Body of pancreas (tissue), 4 donors: ENCODE measurements at places on chromosomes 7 and 10.

DNA sequence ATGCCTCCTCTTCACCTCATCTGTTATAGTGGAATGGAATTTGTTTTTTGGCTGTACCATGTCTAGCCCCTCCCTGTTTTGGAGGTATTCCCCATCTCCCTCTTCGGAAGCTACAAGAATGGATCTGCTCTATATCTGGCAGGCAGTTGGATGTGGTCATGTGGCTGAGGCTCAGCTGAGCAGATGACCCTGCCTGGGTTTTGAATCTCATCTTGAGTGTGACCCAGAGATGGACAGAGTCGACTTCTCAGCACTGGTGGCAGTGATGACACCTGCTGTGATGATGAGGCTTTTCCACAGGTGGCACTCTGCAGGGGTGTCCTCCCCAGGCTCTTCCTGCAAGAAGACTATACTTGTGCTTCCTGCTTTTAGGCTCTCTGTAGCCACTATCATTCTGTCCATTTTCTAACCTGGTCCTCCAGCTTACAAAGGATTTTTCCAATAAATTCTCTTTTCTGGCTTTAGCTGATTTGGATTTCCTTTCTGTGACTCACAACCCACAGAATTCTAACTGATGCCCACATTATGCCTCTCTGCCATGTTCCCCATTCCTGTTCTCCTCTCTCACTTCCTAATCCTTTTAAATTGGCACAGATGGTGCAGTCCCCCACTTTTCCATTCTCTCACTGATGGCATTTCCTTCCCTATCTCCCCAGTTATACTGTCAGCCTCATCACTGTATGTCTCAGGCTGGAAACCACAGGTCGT is 7.5 kb upstream of the ARHGAP22 start:
- no peak for DNase-seq

GRCh38 chr7:47461746-47462145 is 120.2 kb downstream of the TNS3 start:
- no peak for DNase-seq

DNA sequence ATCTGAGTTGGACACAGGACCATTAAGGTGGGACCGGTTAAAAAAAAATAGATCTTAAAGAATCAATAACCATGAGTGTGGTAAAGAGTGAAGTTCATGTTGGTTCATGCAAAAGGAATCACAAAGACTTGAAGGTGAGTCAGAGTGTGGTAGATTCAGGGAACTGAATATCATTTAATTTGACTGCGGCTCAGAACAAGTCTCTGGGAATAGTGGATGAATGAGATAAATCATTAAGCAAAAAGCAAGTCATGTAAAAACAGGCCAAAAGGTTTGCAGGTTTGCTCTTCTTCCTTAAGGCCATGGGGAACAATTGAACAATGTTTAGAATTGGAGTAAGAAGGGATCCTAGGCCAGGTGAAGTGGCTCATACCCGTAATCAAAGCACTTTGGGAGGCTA is 385.8 kb downstream of the ETV1 start:
- no peak for DNase-seq

- DNase-seq = no peak
Measured at GRCh38 chr10:19828278-19829049, 12.2 kb downstream of the PLXDC2 start.

DNA sequence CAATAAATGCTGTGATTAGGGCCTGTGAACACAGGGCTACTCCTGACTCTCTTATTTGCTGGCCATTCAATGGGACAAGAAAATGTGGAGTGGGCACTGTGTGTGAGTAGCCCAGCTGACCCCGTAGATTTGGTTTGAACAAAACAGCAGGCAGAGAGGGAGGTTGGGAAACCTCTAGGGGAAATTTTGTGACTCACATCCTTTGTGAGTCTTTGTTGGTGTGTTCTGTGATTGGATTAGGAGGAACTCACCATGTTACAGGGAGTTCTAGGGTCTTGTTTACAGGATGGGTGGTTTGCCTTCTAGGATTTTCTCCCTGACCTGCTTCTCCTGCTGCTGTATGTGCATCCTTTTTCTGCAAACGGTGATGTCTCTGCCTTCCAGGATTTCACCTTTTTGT is 128.3 kb upstream of the MKI67 start:
- DNase-seq = no peak

- no peak for DNase-seq
Measured at GRCh38 chr10:34711500-34711899, 103.6 kb downstream of the PARD3 start.

GRCh38 chr10:47136866-47137265 is 163.1 kb upstream of the GDF10 start:
- DNase-seq = no peak

- peak; percentile 57 for DNase-seq
Measured at GRCh38 chr7:95723583-95724180, 48.7 kb upstream of the DYNC1I1 start.

GRCh38 chr10:132684164-132684891 is 101.6 kb downstream of the NKX6-2 start:
- peak; percentile 26 for DNase-seq

GRCh38 chr10:6877336-6877721 is 297.3 kb upstream of the PRKCQ start:
- no peak for DNase-seq

- no peak for DNase-seq
Measured at GRCh38 chr10:94129393-94130130, 135.8 kb downstream of the PLCE1 start.

DNA sequence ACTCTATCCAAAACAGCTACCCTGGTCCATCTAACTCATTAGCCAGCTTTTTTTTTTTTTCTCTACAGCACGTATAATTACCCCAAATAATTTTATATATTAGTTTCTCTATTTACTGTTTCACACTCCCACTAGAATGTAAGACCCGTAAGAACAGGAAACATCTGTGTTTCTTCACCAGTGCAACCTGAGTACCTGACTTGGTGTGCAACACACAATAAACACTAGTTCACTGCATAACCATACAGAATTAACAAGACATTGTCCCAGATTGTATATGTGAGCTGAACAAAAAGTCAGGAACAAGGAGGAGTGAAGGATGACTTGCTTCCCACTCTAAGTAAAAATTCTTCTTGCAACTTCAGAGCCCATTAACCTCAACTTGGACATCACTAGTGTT is 180.2 kb upstream of the AKR1E2 start:
- no peak for DNase-seq

DNA sequence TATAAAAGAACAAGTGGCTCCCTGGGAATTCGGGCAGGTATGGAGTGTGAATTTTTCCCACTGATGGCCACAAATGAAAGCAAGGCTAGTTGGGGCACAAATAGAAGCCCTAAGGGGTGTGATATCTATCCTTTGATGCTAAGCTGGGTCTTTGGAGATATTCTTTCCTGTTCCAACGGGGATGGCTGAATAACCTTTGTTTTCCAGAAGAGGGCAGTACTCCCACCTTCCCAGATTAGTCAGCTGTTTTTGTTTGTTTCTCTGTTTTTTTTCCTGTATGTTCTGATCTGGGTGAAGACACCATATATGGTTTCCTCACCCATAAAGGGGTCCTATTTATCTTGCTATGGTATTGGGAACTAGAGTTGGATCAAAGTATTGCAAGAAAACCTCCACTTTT is 947.7 kb upstream of the SORCS1 start:
- no peak for DNase-seq

DNA sequence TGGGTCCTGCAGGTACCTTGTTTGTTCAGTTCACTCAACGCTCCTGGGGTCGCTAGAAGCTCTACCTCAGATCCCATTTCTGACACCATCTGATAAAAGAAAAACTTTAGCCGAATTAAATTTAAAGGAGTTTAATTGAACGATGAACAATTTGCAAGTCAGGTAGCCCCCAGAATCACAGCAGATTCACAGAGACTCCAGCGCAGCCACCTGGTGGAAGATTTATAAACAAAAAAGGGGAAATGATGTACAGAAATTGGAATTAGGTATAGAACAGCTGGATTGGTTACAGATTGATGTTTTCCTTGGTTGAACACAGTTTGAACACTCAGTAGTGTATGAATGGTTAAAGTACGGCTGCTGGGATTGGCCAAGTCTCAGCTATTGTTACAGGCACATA is 23.1 kb downstream of the FBXL13 start:
- DNase-seq = no peak

DNA sequence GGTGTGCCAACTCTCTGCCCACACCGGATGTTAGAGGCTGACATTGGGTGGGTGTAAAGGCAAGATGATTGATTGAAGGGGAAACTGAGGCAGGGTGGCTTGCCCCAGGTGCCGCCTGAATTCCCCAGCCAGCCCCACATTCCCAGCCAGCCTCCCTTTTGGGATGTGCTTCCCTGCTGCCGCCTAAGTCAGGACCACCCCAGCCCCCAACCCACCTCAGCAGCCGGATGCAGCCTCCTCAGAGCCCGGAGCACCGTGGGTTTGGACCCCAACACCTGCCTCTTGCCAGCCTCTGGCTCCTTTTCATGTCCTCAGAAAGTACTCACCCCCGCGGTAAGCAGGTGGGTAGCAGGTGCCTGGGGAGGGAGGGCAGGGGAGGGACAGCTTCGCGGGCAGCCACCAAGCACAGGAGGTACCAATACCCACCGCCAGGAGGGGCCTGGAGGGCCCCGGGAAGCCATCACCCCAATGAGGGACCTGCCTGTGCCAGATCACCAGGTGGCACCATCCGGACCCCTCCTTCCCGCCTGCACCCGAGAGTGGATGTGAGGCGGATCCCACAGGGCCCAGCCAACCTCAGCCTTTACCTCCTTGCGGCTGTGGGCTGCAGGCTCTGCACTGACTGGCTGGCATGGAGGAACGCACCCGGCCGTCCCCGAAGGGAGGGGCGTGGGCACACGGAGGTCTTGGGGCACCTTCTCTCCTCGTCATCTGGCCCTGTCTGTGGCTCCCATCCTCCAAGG is 60.5 kb downstream of the PWWP2B start:
- DNase-seq = peak; percentile 11

GRCh38 chr7:43406961-43407360 is 175.9 kb upstream of the STK17A start:
- no peak for DNase-seq

DNA sequence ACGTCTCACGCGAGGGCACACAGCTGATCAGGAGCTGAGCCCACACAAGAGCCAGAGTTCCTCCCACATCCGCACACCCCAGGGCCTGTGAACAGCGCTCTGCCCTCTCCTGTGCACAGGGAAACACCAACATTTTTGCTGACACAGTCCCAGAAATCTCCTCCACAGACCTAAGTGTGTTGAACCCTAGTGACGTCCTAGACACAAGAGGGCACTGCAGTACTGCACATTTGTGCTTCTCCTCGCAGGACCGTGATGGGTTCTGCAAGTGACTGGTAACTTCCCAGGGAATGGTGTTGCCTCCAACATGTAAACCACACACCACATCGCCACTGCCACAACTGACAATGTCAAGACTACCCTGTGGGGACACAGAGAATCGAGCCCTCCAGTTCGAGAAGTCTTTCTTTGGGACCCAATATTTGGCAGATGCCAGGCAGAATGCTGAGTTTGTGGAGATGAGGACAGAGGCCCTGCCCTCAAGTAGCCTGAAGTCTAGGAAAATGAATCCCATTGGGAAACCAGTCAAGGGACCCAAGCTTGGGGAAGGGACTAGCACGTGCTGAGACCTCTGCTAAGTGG is 170.3 kb downstream of the PAXIP1 start:
- DNase-seq = no peak

- DNase-seq = peak; percentile 34
Measured at GRCh38 chr7:77415476-77415822, 700 bp downstream of the GSAP start.

- DNase-seq = no peak
Measured at GRCh38 chr7:75756206-75756990, 15.6 kb downstream of the CCL26 start.

- DNase-seq = no peak
Measured at GRCh38 chr10:51090190-51090589, 15.9 kb downstream of the PRKG1 start.

DNA sequence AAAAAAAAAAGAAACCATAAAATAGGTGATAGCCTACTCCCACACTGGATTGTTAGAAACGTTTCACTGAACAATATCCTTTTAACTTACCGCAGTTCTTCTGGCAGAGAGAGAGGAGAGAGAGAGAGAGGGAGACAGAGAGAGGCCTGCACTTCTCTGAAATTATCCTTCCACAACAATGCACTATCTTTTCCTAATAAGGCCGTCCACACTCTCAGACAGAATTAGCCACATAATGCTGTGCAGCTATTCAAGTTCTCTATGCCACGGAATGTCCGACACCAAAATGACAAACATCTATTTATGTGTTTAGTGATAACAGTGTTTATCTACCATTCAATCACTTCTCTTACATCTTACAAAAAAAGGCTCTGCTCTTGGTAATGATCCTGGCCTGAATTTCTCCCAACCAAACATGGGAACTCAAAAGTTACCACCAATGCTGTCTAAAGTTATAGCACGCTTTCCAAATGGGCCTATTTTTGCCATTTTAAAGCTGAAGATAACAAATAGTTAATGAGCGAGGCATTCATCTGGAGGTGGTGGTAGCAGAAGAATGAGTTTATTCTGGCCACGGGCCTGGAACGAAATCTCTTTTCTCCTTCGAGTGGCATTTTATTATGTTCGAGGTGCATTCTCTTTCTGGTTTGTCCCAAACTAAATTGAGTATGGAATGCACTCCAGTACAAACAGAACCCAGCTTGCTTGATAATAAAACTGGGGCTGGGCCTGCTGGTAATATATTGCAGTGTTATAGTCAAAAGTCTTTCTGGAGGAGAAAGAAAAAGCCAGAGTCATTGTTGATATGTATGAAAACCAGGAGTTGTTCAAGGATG is 160.2 kb upstream of the SVIL start:
- DNase-seq = no peak

DNA sequence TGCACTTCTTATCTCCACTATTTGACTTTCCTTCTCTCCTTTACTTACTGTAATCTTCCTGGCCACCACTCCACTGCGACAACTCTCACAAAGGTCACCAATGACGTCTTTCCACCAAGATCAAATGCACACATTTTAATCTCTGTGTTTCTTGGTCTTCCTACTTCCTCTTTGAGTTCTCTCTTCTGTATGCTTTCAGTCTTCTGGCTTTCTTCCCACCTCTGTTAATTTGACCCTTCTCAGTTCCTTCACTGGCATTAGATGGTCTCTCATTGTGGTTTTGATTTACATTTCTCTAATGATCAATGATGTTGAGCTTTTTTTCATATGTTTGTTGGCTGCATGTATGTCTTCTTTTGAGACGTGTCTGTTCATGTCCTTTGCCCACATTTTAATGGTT is 31.9 kb downstream of the FAM107B start:
- peak; percentile 86 for DNase-seq

DNA sequence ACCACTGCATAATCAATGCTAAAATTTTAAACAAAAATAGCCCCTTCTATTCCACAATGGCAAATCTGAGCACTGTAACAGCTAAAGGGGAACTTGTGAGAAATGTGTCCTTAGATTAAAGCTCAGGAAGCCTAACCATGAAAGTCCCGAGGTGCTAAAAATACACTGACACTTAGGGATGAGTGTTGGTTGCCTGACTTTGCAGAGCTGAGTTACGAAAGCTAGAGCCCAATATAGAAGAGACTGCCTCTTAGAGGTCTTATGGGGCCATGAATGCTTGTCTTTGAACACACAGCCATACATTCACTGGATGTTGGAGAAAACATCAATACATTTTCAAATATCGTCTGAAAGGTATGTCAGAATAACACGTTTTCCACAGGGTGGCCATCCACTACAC is 209.7 kb downstream of the LHFPL3 start:
- no peak for DNase-seq

- no peak for DNase-seq
Measured at GRCh38 chr7:85471740-85472139, 284.9 kb upstream of the SEMA3D start.

GRCh38 chr7:130951303-130951975 is 217.4 kb upstream of the KLF14 start:
- no peak for DNase-seq

GRCh38 chr7:27346531-27347275 is 104.1 kb downstream of the EVX1 start:
- DNase-seq = peak; percentile 67

- no peak for DNase-seq
Measured at GRCh38 chr7:127890726-127891125, 140.5 kb downstream of the LRRC4 start.
